T-helper 2 cell (primary cell): ENCODE measurements at places on chromosomes 1 and 21.

GRCh38 chr1:16293538-16293937 is 56.6 kb upstream of the CPLANE2 start:
- no peak for DNase-seq

- DNase-seq: no peak
These were observed 149.4 kb downstream of the RERE start for GRCh38 chr1:8667869-8668594.

GRCh38 chr1:54798206-54798605 is 2.9 kb downstream of the TTC22 start:
- DNase-seq: no peak

- no peak for DNase-seq
These were observed 134.2 kb downstream of the PGBD5 start for GRCh38 chr1:230291731-230292620.

GRCh38 chr1:219185486-219186117 is 11.9 kb downstream of the LYPLAL1 start:
- DNase-seq: no peak

- no peak for DNase-seq
These were observed 844.3 kb downstream of the KCNT2 start for GRCh38 chr1:195763907-195764374.

- no peak for DNase-seq
These were observed 11.1 kb downstream of the AMY2B start for GRCh38 chr1:103582464-103582863.
